ENCODE measurements at places on chromosomes 7 and 10.

GRCh38 chr7:123198668-123199652, 809 bp downstream of the SLC13A1 start:
- no peak for DNase-seq

- no peak for DNase-seq
Observed at GRCh38 chr10:132974886-132975830, 32.8 kb upstream of the CFAP46 start.

- DNase-seq: no peak
Observed at GRCh38 chr10:71392292-71392691, 4.4 kb upstream of the CDH23 start.

DNA sequence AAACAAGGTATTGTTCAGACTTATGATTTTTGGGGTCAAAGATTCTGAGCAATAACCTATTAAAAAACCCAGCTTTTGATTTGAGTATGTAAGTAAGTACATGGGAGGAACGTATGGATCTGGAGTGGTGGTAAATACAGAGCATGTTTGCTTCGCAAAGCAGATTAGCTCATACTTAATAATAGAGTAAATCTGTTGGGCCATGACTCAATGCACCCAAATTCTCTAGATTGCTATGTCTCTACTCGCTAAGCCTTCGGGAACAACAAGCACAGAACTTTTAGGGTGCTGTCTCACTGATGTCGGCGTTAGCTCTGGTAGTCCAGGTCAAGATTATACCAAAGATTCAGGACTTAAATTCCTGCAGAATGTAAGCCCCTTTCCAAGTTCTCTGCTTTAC, 807 bp upstream of the MINPP1 start:
- no peak for DNase-seq

DNA sequence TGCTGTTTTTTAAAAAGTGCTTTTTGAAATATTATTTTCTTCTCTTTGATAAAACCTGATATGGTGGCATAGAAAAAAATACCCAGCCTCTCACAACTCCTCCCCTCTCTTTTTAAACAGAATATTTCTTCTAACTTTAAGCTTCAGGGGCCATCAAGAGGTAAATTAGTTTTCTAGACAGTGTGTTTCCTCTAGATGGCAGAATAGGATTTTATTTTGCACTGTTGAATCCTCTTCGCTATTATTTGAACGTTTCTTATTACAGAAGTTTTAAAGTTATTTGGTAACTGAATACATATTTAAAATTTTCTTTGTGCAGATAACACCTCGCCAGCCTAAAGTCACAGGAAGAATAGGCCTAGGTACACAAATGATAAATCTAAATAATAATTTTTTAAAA, 30.3 kb downstream of the ARL5B start:
- peak; percentile 5 for DNase-seq
